ENCODE measurements at places on chromosomes 3 and 15.

DNA sequence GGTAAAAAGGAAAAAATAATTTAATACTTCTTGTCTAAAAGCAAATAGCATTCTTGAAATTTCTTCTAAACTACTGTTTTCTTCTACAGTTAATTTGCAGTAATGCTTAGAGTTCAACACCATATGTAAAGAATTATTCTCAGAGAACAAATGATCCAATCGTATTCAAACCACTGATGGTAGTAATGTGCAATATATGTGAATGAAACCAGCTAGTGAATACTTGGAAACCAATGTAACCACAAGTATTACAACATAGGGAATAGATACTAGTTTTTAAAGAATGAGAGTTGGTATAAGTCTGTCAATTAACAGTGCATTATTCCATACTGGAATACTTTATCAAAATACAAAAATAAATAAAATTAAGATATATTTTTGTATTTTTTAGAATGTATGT is 850.0 kb downstream of the DIPK2A start:
- no peak for DNase-seq

DNA sequence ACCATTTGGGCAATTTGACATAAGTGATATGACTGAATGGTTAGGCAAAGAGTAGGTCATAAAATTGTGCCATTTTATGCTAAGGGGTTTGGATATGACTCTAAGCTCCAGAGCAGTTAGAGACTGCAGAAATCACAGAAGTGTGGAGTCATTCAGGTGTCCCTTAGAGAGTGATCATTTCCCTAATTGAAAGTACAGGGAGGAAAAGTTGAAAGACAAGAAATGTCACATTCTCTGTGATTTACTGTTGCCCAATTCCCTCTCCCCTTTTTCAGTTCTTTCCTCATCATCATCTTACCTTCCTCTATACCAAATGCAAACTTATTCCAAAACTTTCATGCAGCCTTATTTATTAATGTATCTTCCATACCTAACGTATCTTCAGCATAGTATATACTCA is 2.7 kb upstream of the GOLGB1 start:
- no peak for DNase-seq

GRCh38 chr3:149496891-149497290 is 22.4 kb downstream of the TM4SF4 start:
- no peak for DNase-seq

- no peak for DNase-seq
Measured at GRCh38 chr15:25701721-25702465, 161.2 kb downstream of the ATP10A start.

DNA sequence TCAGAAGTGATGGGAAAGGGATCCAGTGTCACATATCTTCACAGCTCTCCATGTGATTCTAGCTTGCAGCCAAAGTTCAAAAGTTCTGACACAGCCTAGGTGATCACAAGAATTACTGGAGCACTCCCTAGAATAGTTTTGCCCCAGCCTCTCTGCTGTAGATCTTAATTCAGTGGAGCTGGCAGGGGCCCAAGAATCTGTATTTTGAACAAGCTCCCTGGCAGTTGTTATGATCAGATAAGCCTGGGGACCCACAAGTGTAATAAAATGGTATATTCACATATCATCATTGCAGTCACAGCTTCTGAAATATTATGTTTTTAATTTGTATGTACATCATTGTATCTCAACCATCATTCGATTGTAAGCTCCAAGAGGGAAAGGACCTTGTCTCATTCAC is 62.3 kb downstream of the NOX5 start:
- DNase-seq: no peak

DNA sequence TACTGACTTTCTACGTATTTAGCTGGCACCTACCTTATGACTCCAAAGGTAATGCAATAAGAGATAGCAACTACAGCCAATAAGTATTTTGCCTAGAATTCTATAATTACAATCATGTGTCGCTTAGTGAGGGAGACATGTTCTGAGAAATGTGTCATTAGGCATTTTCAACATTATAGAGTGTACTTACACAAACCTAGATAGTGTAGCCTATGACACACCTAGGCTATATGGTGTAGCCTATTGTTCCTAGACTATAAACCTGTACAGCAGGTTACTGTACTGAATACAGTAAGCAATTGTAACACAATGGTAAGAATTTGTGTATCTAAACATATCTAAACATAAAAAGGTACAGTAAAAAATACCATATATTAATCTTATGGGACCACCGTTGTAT is 363.4 kb upstream of the DPH6 start:
- no peak for DNase-seq

GRCh38 chr15:39266890-39267289 is 314.0 kb upstream of the THBS1 start:
- no peak for DNase-seq

- no peak for DNase-seq
Measured at GRCh38 chr15:51760805-51761204, 9.4 kb downstream of the TMOD2 start.

All from epithelial cell of proximal tubule (primary cell).